Occipital lobe (tissue), 3 donors: ENCODE measurements at places on chromosomes 5 and 9. TPM values are rescaled to one million over a fixed set of nuclear protein-coding genes. Genes with fewer than 3 reads are reported as not detected.

- no peak for DNase-seq
Measured at GRCh38 chr5:59537961-59538749, 355.4 kb downstream of the PDE4D start.

DNA sequence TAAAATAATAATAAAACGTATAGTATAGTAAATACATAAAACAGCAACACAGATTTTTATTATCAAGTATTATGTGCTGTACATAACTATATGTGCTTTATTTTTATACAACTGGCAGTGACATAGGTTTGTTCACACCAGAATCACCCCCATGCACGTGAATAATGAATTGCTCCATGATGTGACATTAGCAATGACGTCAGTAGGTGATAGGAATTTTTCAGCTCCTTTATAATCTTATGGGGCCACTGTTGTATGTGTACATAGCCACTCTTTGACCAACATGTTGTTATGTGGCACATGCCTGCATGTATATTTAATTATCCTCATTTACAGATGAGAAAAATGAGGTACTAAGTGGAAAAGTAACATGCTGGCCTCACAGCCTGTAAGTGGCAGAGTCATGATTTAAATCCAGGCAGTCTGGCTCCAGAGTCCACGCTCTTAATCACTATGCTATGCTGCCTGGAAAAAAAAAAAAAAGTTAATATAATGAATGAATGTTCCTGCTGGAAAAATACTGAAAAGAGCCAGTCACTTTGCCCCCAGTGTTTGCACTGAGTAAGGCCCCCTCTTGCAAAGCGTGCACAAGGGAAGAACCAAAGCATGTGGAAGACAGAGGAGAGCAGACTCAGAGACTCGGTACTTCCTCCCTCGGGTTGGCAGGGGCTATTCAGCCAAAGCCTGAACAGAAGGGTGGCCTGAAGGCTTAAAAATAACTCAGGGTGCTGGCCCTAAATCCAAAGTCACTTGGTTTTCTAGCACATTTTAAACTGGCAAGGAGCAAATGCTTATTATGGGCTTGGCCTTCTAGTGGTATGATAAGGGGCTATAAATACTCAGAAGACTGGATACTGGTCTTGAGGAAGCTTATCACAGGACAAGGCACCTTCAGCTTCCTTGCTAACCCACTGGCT lies 206.8 kb downstream of the GLIS3 start:
- DNase-seq: no peak

GRCh38 chr5:141840280-141840812 lies 37.9 kb downstream of the PCDH1 start:
- no peak for DNase-seq

DNA sequence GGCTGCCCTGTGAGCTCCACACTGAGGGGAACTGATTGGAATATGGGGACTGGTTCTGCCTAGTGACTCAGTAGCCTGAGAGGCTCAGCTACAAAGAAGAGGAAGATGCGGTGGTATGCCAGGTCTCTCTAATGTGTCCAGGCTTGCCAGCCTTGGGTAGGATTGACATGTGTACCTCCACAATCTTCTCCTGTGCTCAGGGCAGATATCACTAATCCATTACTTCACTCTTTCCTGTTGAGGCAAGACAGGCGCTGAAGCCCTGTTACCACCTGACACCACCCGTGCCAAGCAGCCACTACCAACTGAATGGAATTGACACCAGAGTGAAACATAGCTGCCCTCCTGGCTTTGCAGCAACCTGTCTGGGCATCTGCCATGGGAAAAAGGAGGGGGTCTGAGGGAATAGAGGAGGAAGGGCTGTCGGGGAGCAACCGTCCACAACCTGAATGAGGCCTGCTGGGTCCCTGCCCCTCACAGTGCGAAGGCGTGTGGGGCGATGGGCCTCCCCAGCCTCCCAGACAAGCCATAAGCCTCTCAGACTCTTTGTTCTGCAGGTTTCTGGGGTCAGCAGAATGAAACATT lies 114.7 kb upstream of the CXCL14 start:
- no peak for DNase-seq

DNA sequence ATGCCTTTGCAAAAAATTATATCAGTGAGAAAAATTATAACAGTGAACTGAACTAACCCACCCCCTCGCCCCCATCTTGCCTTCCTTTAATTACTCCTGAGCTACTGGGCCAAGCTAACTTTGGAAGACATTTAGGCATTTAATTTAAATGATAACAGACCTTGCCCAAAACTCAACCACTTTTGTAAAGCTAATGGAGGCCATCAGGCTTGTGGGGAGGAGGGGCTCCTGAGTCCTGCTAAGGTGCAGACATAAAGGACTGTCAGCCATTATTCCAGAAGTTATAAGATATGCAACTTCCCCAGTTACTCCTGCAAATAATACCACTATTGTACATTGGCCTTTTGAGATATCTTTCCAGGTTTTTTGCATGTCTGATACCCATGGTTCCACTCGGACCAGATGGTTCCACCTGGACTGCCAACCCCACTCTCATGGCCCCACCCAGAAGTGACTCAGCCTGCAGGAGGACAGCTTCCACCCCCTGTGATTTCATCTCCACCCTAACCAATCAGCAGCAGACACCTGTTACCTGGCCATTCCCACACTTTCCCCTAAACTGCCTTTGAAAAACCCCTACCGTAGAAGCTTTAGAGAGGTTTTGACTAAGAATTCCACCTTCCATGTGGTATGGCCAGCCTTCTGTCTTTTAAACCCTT lies 805.4 kb upstream of the CDH6 start:
- DNase-seq: no peak

GRCh38 chr9:112328545-112328944 lies 4.9 kb downstream of the PTBP3 start:
- DNase-seq: no peak

DNA sequence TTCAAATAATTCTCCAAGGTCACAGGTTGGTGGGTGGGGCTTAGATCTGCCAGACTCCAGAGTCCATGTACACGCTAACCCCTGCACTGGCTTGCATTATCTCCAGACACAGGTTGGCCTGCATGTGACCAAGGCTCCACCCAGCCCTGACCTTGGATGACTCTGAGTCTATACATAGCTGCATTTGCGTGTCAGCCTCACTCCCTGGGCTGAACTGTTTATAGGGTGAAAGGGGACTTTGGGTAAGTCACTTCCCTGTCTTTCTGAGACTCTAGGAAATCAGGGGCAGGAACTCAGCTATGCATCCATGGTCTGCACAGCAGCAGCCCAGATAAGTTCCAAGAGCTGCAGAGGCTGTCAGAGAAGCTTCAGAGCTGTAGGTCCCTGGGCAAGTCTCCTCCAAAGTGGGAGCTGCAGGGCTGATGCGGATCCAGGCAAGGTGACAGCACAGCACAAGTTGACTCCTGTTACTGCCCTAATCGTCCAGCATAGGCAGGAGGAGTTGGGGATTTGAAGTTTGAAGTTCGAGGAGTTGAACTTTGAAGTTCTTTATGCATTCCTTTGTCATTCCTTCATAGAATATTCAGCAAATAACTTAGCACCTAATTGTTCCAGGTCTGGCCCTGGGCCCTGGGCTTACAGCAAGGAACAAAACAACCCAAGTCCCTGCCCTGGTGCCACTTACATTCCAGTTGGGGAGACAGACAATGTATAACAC lies 53.4 kb downstream of the SLC22A5 start:
- no peak for DNase-seq

GRCh38 chr9:98584059-98584458 lies 124.7 kb downstream of the GABBR2 start:
- no peak for DNase-seq

DNA sequence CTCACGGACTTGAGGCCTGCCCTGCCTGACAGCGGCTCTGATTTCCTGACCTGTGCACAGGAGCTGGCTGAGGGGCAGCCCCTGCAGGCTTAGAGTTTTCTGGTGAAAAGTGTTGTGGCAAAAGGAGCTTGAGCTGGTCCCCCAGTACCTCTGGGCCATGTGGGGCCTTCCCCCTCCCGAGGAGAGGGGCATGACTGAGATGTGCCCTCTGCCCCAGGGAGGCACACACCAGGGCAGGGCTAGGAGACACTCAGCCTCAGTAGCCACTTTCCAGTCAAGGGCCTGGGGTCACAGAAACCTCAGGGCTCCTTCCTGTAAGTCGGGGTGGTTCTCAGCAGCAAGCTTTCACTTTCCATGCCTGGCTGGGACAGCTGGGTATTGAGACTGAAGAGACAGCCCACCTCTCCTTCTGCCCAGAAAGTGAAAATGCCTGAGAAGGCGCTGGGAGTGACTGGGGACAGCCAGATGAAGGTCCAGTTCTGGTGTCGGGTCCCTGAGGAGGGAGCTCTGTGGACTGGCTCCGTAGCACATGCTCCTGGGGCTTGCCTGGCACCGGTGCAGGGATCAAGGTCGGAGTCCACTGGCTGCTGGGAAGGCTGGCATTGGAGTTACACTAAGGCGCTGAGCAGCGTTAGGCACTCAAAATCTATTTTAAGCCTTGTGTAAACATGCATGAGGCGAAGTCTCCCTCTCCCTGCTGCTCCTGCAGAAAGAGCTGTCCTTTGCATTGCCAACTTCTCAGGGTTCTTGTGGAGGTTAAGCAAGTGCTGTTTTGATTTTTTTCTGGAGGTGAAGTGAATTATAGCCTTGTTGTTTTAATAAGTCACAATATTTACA lies 394.9 kb downstream of the GADD45G start:
- DNase-seq: no peak

GRCh38 chr5:135069016-135069770 lies 35.2 kb upstream of the PITX1 start:
- no peak for DNase-seq

DNA sequence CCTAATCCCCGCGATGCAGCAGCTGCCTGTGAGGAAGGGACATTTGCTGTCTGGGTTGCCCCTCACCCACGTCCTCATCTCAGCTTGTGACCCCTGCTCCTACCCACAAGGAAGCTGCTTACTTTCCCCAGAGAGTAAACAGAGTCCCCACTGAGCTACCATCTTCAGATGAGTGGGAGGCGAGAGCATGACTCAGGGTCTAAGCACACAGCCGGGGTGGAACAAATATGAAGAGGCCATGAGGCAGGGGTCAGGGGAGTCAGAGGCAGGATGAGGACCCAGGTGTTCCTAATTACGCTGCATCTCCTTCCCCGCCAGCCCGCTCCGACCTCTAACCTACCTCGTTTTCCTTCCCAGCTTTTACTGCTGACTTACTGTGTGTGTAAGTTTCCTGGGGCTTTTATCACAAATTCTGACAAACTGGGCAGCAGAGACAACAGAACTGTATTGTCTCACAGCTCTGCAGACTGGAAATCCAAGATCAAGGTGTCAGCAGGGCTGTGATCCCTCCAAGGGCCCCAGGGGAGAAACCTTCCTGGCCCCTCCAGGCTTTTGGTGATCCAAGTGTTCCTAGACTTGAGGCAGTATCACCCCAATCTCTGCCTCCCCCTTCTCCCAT lies 94.0 kb upstream of the DNAH5 start:
- DNase-seq: no peak

- DNase-seq: no peak
Measured at GRCh38 chr5:113548396-113548795, 34.9 kb downstream of the YTHDC2 start.

DNA sequence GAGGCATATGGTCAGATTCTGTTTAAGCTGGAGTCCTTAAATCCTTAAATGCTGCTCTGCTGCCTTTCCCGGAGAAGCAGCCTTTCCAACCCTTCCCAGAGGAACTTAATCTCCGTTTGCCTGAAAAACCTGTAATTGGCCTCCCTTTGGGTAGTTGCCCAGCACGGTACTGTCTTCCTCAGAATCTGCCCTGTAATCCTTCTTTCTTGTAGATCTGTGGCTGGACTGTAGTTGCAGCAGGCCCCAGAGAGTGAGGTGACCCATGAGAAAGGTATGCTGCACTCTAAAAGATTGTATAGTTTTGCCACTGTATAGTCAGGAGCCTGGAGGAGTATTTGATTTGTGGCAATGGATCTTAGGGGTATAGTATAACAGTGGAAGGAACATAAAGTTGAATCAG lies 11.7 kb downstream of the SPIN1 start:
- no peak for DNase-seq

DNA sequence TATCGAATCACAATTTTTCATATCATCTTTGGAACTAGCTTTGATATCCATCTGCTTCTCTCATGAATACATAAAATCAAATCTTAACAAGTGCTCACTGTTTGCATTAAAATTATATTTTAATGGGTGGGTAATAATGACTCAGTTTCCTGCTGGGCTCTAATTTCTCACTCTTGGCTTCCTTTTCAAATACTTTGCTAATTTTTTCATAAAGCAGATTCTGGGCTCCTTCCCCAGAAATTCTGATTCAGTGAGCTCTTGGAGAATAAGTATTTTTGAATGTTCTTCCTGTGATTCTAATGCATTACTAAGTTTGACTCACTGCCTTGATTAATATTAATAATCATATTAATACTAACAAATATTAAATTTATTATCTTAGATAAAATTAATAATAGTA lies 48.9 kb downstream of the YIPF5 start:
- DNase-seq: no peak

GRCh38 chr9:136621734-136622093 lies 41.0 kb upstream of the EGFL7 start:
- no peak for DNase-seq

GRCh38 chr5:140217299-140218026 lies 42.5 kb downstream of the CYSTM1 start:
- no peak for DNase-seq

GRCh38 chr5:143197260-143197656 lies 206.2 kb downstream of the NR3C1 start:
- no peak for DNase-seq

- no peak for DNase-seq
Measured at GRCh38 chr5:169408731-169409130, 107.8 kb upstream of the SLIT3 start.

DNA sequence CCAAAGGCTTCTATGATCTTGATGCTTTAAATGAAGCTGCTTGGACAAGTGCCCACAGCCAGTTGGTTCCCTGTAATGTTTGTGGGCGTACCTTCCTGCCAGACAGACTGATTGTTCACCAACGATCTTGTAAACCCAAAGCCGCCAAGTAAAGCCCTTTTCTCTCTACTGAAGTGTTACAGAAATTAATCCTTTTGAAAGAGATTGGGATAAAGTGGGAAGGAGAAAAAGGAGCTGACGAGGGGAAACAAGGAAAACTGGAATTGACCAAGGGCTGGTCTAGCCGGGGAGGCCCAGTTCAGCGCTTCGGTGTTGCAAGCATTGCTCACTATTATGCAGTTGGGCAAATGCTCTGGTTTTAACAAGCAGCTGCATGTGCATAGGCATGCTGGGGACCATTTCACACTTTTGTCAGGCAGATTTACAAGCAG lies 53.2 kb downstream of the ZNF474 start:
- peak; percentile 22 for DNase-seq

GRCh38 chr5:83151821-83152220 lies 74.5 kb downstream of the XRCC4 start:
- no peak for DNase-seq

DNA sequence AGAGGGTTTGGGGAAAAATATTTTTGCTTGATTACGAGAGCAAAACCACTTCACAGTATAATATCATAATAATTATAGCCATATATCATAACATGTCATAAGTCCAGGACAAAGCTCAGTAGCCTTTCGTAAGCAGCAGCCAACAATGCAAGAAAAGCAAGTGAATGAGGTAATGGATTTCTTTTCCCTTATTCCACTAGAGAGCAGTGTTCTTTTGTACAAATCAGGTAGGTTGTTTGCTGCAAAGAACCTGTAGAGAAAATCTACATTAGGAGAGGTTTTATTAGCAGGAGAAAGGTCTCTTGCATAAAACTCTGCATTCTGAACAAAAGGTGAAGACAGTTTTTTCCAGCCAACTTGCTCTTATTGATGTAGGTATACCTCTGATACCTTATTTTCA lies 1033.4 kb downstream of the TLE4 start:
- DNase-seq: no peak

Gene LMX1B
- not detected for total RNA-seq

Gene DAPK1
- 67.4 TPM for total RNA-seq

Gene TAF1L
- total RNA-seq: 0.78 TPM

Gene MLANA
- total RNA-seq: not detected

Gene TPM2
- 18.1 TPM for total RNA-seq

Gene PLK2
- total RNA-seq: 448 TPM

Gene EQTN
- total RNA-seq: 1.6 TPM
